ENCODE measurements at places on chromosomes 13 and 19.
A peak's percentile ranks its signal among the peaks of the same experiment; 100 is the strongest.

DNA sequence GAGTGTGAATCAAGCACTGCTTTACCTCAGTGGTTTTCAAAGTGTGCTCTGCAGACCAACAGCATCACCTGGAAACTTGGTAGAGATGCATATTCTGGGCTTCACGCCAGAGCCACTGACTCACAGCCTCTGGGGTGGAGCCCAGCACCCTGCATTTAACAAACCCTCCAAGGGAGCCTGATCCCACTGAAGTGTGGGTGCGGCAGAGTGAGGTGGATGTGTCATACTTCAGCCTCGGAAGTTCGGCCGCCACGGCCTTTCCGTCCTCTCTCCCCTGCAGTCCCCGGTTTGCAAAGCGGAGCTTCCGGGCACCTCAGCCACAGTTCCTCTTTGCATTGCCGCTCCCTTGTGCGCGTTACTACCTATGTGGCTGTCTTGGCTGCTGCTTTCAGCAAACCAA lies 33.3 kb upstream of the MICU2 start:
- no peak for DNase-seq

DNA sequence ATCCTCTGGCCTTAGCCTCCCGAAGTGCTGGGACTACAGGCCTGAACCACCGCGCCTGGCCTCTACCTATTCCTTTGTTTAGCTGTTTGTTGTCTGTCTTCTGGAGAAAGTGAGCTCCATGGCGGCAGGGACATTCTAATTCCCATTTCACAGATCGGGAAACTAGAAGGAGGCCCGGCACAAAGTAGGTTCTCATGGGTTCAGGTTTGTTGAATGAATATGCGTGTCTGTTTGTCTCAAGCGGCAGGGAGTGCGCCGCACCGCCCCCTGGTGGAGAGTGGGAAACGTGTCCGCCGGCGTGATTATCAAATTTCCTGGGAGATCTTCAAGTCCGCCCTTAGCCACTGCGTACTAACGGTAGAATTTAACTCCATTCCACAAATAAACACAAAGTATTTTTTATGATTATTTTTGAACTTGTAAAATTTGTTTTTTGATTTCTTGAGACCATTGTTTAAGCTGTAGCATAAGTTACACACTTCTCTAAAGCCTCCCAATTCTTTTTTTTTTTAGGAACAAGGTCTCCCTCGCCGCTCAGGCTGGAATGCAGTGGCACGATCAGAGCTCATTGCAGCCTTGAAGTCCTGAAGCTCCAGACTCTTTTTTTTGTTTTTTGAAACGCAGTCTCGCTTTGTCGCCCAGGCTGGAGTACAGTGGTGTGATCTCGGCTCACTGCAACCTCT lies 8.9 kb upstream of the CCDC9 start:
- DNase-seq: peak; percentile 64

DNA sequence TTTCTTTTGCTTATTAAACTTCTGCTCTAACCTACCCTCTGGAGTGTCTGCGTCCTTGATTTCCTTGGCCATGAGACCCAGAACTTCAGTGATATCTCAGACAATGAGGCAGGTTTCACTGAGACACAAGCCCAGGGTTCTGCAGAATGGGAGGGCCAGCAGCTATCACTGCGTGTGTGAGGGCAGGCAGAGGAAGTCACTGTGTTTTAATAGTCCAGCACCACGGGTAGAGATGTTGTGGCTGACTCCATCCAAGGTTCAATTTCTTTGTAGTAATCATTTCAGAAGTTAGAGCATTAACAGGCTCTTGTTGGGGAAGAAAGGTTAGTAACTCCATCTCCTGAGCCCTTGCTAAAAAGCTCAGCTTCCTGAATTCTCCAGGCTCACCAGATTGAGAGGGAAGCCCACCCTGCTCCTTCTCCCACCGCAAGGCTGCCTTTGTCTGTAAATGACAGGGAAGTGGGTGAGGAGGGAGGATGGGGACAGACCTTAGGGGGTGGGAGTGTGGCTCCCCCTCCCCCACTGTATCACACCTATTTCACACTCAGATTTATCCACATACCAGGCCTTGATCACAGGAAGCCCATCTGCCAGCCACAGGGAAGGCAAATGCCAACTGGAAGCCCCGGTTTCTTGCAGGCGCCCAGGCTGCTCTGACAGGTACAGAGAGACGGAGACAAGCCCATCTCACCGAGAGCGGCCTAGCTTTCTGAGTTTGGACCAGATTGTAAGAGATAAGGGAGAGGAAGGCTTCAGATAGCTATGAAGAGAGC lies 2.1 kb downstream of the C19orf12 start:
- DNase-seq: no peak

- no peak for DNase-seq
These were observed 83.8 kb upstream of the TM9SF2 start for GRCh38 chr13:99417201-99418102.

DNA sequence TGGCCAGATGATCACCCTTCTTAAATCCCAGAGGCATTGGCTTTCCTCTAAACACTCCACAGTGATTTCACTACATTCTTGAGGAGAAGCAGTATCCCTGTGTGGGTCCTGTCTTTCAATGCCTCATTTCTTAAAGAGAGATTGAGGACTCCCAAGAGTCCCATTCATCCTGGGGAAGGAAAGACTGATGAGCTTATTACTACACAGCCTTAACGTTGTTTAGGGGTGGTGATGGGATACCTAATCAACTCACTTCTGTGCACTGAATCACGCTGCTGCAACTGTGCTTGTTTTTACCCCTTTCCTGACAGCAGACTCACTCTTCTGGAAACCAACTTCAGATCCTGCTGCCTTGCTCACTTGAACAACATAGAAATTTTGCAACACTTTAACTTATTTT lies 203.1 kb downstream of the RGCC start:
- DNase-seq: no peak

- no peak for DNase-seq
These were observed 324.9 kb downstream of the KCNRG start for GRCh38 chr13:50340146-50340545.

- peak; percentile 22 for DNase-seq
These were observed 125.7 kb downstream of the TNFRSF19 start for GRCh38 chr13:23695711-23696464.

- no peak for DNase-seq
These were observed 21.2 kb downstream of the PPP5C start for GRCh38 chr19:46368116-46368515.

- DNase-seq: no peak
These were observed 34.2 kb downstream of the GPR42 start for GRCh38 chr19:35404879-35405622.

DNA sequence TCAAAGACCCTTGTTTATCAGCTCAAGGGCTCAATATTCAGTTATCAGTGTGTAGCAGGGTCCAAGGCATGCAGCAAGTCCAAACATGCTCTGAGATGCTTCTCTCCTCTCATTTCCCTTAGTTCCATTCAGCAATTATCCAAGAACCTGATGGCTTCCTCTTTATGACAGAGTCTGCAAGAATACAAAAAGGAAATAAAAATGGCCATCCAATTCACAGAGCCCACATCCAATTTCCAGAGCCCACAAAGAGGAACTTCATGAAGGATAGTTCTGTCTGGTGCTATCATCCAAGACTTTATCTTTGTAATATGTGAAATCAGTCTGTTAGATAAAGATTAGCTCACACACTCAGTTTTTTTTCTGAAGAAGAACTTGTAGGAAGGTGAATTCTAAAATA lies 217.2 kb downstream of the LACC1 start:
- no peak for DNase-seq
